ENCODE measurements at places on chromosomes 1 and 21.

DNA sequence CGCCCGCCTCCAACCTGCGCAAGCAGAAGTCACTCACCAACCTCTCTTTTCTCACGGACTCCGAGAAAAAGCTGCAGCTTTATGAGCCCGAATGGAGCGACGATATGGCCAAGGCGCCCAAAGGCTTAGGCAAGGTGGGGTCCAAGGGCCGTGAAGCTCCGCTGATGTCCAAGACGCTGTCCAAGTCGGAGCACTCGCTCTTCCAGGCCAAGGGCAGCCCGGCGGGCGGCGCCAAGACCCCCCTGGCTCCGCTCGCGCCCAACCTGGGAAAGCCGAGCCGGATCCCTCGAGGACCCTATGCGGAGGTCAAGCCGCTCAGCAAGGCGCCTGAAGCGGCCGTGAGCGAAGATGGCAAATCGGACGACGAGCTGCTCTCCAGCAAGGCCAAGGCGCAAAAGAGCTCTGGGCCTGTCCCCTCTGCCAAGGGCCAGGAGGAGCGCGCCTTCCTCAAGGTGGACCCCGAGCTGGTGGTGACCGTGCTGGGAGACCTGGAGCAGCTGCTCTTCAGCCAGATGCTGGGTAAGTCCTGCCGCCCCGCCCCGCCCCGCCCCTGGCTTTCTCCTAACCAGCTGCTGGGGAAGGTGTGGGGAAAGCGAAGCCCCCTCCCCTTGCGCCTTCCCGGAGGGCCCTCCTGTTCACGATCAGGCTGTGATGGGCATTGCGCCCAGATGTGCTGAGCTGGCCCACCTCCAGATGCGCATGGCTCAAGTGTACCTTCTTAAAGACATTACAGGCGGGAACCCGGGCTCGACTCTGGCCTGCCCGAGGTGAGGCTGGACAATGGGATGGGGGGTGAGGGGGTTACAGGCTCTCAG is 110.2 kb downstream of the NAV1 start:
- no peak for DNase-seq

- DNase-seq: no peak
These were observed 68.3 kb downstream of the KIF26B start for GRCh38 chr1:245222931-245223595.

GRCh38 chr1:110056285-110056683 is 14.2 kb downstream of the ALX3 start:
- DNase-seq: no peak

- DNase-seq: no peak
These were observed 865.4 kb downstream of the LTN1 start for GRCh38 chr21:28127175-28127785.

DNA sequence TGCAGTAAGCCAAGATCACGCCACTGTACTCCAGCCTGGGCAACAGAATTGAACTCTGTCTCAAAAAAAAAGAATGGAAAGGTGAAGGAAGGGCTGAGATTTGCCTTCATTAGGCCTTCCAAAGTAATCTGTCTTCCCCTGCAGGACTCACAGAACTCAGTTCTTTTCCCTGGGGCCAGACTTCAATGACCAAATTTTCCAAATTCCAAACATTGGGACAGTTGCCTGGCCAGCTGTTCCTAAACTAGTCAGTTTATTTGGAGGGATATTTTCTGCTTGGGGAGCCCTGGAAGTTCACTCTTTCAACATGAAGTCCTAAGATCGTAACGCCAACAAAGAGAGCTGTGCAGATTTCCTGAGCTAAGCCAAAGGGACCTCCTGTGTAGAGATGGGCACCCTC is 5.4 kb upstream of the DEDD start:
- DNase-seq: no peak
